ENCODE measurements at places on chromosomes 1 and 21.

DNA sequence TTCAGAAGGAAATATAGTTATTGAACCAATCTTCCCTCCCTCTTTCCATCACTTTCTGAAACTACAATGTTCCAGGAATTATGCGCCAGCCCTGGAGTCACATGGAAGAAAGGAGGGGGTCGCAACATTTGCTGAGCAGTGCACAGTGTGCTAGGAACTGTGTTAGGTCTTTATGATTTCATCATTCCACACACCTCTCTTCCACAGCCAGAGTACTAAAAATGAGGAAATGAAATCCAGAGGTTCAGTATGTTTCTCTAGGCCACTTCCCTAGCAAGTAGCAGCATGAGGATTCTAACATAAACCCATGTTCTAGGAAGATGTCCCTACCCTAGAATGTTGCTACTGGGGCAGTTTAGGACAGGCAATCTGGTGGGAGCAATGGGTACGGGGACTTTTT, 158.1 kb downstream of the SLC45A1 start:
- no peak for DNase-seq

DNA sequence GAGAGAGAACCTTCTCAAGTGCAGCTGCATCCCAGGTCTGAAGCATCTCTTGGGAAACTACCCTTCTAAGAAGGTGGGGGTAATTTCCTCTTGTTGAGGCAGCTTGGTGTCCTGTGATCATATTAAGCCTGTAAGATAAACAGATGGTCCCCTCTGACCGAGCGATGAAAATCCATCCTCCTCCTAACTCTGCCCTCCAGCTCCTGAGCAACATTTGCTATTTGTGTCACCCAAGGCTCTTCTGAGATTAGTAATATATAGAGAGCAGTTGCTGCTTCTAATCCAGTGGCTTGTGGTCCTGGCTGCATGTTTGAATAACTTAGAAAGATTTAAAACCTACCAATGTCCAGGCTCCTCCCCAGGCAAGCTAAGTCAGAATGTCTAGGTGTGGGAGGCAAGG, 123.7 kb downstream of the DISC1 start:
- DNase-seq = no peak

- DNase-seq = no peak
These were observed 153.1 kb downstream of the PSMG1 start for GRCh38 chr21:39029900-39030884.

GRCh38 chr1:151255381-151255780, 847 bp downstream of the PSMD4 start:
- DNase-seq = no peak

GRCh38 chr21:45600248-45600647, 43.3 kb upstream of the PCBP3 start:
- no peak for DNase-seq

DNA sequence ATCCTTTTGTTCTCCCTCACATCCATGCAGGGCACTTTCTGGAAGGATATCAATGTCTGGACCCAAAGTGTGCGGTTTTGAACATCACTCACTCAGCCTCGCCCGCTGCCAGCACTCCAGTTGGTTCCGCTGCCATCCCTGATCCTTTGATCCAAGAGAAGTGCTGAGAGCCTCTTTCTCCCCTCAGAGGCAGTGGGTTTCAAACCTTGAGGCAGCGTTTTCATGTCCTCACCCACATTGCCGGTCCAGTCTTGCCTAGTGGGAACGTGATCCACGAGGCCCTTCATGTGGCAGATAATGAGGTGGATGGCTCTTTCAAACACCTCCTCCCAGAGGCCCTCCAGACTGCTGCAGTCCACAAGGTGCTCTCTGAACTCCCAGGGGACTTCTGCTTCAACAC, 122.2 kb downstream of the ACTL8 start:
- DNase-seq = no peak

DNA sequence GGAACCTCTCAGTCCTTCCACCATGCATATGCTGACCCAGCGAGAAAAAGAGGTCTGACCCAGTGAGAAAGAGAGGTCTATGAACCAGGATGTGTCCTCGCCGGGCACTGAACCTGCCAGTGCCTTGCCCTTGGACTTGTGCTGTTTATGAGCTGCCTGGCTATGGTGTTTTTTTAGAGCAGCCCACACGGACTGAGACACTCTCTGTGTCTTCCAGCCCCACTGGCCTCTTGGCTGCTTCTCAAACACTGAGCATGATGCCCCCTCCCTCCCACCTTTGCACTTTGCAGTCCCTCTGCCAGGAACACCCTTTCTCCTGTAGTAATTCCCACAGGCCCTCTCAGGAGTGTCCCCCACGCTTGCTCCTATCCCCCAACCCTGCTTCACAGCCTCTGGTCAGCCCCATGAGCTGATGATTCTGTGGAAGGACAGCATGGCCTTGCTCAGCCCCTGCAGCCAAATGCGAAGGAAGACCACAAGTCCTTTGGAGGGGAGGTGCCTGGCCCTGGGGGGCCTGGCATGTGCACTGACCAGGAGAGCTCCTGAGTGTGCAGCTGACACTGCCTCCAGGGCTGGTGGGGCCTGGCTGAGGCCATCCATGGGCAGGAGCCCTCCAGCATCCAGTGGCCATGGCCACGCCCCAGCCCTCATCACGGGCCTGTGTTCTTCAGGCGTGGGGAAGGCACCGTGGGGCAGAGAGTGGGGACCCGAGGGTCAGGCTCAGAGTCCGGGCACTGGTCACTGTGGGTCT, 23.8 kb downstream of the WNT3A start:
- DNase-seq = no peak

DNA sequence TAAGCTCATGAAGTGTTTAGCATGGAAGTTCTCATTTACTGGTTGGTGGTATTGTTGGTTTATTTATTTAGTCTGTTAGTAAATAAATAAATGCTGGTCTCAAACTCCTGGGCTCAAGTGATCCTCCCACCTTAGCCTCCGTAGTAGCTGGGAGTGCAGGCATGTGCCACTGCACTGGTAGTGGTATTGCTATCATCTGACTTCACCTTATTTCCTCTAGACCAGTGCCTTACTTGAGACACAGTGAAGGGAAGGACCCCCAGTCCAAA, 1.4 kb upstream of the SLC2A1 start:
- no peak for DNase-seq

- DNase-seq = no peak
These were observed 127.2 kb downstream of the FOXD2 start for GRCh38 chr1:47565092-47565491.

DNA sequence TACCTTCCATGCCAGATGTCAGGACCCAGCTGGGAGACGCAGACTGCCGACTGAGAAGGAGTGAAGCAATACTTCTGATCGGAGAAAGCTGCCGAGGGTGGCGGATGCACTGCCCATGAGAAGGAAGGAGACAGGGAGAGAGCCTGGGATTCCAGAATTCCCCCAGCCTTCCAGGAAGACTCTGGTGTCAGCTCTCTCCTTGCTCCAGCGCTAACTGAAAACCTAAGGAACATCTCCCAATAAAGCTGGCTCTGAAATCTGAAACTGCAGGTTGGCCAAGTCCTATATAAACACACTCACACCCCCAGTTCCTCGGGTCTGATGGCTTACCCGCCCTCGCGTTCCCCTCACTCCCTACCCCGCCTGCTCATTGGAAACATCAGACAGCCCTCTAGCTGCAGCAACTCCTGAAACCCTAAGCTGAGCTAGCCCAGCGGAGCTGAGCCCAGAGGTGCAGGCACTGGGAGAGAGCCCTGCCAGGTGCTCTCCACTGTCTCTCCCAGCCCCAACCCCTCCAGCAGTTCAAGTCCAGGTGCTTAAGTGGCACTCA, 52.3 kb downstream of the PLEKHA6 start:
- DNase-seq = no peak

- DNase-seq = no peak
These were observed 183.2 kb upstream of the HMCN1 start for GRCh38 chr1:185551008-185551407.

DNA sequence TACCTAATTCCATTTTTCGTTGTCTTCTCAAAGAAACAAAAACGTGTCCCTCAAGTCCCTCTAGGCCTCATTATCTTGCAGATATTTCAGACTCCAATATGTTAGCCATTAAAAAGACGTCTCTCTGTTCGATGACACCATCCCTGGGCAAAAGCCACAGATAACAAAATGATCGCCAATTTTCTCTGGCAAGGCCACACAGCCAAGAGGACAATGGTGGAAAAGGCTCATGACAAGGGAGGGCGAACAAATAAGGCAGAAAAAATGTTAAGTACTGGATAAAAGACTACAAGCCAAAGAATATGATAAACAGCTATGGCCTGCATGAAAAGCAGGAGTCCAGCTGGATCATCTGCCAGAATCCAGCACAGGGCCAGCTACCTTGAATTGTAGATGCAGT, 82.9 kb downstream of the TBX15 start:
- no peak for DNase-seq

DNA sequence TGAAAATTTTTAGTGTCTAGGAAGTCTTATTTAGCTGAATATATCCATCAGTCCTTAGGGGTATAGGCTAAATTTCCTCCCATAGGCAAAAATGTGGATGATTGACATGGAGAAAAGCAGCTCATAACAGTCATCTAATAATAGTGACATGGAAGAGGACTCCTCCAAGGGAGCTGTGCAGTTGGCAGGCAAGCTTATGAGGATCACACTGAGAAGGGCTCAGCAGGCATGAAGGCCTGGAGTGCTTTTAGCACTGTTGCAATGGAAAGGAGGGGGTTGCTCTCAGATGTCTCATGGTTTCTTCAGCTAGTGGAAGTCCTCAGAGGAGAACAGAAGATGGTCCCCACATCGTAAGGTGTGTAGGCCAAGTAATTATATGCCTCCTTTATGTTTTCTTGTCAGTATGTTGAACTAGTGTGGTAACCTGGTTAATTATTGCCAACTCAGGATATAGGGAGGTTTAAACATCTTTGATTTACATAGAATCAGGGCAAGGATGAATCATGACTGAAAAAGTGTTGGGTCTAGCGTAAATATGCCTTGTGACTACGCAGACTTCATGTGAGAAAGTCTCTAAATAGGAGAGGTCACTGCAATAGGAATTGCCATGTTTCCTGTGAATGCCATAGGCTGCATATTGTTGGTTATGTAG, 18.9 kb downstream of the VN1R5 start:
- peak; percentile 17 for DNase-seq

Measured in HepG2 (cell line).